ENCODE measurements at places on chromosomes 1 and 21.
A peak's percentile ranks its signal among the peaks of the same experiment; 100 is the strongest.

- no peak for DNase-seq
Measured at GRCh38 chr1:7006996-7007871, 222.0 kb downstream of the CAMTA1 start.

DNA sequence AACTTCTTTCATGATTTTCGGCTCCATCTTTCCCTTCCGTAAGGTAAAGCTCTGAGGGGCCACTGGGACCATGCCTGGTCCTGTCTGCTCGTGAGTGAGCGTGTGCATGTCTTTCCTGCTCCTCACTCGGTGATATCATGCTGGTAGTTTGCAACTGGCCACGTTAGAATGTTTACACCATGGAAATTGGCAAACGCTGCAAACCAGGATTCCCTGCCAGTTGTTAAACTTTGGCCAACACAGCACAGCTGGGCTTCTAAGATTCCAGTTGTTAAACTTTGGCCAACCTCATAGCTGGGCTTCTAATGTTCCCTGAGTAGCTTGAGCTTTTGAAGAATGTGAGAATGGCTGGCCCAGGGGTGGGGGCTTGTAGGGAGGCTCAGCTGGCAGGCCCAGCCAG lies 68.0 kb upstream of the ACTL8 start:
- DNase-seq: no peak

- DNase-seq: no peak
Measured at GRCh38 chr1:97340951-97341350, 579.9 kb downstream of the DPYD start.

- DNase-seq: no peak
Measured at GRCh38 chr1:157115851-157116736, 16.5 kb upstream of the ETV3L start.

- no peak for DNase-seq
Measured at GRCh38 chr1:202014060-202014459, 3.7 kb downstream of the ELF3 start.

GRCh38 chr1:113416496-113416895 lies 26.2 kb downstream of the MAGI3 start:
- no peak for DNase-seq

- DNase-seq: no peak
Measured at GRCh38 chr1:59752556-59753414, 62.0 kb upstream of the HOOK1 start.

DNA sequence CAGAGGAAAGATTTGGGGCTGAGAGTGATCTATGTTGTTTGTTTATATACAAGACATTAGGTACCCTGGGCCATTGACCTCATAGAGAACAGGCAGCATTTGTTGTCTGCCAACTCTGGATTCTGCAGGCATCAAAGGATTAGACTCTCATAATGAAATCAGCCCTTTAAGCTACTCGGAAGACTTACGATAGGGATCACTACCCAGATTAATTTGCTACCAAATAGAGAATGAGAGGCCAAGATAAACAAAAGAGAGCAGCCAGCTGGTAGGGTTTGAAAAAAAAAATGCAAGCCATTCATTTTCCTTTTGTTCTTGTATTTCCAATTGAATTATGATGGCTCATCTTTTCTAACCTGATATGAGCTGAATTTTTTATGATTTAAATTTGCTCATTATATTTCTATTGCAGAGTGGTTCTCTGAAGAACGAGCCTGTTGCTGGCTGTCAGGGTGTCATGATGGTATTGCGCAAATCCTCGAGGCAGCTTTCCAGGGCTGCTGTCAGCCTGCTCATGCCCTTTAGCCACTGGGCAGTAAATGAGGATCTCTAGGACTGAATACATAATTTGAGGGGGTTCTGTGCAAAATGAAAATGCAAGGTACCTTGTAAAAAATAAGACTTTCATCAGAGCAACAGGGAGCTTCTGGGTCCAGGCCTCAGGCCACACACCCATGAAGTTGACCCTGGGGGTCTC lies 116.4 kb upstream of the KCNJ15 start:
- DNase-seq: no peak

DNA sequence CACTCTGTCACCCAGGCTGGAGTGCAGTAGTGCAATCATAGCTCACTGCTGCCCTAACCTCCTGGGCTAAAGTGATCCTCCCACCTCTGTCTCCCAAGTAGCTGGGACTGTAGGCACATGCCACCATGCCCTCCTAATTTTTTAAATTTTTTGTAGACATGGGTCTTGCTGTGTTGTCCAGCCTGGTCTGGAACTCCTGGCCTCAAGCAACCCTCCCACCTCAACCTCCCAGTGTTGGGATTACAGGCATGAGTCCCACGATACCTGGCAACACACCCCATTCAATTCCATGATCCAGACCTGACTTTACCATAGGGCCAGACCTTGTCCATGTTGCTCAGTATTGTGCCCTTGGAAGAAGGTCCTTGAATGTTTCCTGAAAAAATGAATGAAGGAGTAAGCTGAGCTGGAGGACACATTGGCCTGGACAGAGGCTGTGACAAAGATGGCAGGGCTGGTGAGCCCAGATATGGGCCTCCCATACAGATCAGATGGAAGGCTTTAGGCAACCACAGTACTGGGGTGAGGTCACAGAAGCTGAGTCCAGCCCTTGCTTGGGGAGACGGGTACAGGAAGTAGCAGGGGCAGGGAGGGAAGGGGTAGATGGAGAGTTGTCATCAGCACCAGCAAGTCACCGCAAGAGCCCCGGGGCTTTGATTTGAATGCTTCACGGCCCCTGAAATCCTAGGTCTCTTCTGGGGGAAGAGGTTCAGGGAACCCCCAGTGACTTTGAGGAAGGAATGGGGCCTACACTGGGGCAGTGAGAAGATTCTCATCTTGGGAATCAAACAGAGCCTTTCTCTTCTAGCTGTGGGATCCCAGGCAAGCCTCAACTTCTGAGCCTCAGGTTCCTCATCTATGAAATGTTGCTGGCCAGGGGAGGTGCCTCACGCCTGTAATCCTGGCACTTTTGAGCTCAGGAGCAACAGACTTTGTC lies 40.1 kb upstream of the DMBX1 start:
- no peak for DNase-seq

- DNase-seq: no peak
Measured at GRCh38 chr1:228104526-228105269, 1.6 kb upstream of the C1orf35 start.

- DNase-seq: no peak
Measured at GRCh38 chr1:111272081-111272480, 18.6 kb upstream of the CHIA start.

DNA sequence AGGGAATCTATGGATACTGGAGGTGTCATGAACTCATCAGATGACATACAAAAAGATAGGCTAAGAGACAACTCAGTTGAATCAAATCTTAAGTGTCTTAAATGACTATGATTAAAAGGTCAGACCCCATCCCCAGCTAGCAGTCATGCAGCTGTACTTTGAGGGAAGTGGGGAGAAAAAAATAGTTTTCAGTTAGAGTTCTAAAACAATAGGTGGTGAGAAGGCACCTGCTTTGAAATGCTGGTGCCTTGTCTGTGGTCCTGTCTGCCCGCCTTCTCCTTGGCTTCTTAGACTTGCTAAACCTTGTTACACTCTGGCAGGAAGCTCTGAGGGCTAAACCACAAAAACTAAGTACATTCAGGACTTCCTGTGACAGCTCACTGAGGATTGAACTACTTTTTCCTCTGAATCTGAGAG lies 15.3 kb downstream of the CD2 start:
- DNase-seq: no peak

- no peak for DNase-seq
Measured at GRCh38 chr1:94670273-94670672, 128.7 kb upstream of the F3 start.

GRCh38 chr1:2952371-2952770 lies 68.9 kb upstream of the ACTRT2 start:
- DNase-seq: no peak

DNA sequence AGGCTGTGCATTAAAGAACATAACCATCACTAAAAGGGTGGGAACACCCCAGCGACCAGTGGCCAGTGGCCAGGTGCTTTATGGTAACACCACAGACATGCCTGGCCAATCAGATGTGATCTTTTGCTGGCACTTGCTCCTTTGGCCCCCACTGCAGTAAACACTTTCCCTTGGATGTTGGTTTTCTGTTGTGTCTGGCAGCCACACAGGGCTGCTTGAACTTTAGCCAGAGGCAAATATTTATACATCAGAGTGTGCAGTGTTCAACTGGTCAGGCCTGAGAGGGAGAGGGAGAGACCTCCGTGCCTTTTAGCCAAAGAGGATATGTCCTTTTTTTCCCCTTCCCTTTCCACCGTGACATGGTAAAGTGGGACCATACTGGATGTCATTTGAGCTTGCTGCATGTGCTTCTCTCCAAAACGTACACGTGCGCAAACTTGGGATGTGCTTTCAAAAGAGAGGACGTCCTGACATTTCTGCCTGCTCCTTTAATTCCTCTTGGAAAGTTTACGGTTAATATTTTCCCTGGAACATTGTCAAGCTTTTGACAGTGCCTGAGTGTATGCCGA lies 101.2 kb downstream of the NFIA start:
- no peak for DNase-seq

DNA sequence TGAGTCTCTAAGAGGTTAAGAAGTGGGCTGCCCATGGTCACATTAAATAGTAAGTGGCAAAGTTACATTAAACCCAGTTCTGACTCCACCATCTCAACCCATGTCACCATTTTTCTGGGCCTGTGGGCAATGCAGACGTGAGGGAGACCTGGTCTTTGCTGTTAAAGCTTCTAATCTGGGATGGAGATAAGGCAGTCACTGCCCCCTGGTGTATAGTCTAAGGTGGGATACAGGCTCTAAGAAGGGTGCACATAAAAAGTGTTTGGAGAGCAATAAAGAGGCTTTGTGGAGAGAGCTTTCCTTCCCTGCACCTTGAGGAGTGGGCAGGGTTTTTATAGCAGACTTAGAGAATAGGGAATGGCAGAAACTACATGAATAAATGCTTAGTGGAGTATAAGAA lies 141.3 kb downstream of the ROR1 start:
- peak; percentile 3 for DNase-seq

GRCh38 chr21:25507522-25507921 lies 99.8 kb downstream of the MRPL39 start:
- DNase-seq: no peak

- DNase-seq: no peak
Measured at GRCh38 chr21:42655796-42656770, 2.7 kb downstream of the PDE9A start.

DNA sequence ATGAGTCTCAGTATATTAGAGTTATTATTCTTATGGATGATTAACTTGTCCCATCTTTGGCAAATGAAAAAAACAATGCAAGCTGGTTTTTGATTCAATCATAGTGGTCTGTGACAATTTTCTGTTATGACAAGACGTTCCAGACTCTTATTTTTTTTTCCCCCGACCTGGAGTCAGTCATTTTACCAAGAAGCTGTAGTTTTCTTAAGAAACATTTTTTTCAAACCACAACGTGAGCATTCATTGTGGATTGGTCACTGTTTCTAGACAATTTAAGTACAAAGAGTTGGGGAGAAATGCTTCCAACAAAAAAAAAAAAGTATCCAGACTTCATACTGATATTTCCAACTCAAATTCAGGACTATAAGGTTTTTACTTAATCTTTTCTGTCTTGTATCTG lies 8.0 kb upstream of the ANGPTL3 start:
- DNase-seq: no peak

DNA sequence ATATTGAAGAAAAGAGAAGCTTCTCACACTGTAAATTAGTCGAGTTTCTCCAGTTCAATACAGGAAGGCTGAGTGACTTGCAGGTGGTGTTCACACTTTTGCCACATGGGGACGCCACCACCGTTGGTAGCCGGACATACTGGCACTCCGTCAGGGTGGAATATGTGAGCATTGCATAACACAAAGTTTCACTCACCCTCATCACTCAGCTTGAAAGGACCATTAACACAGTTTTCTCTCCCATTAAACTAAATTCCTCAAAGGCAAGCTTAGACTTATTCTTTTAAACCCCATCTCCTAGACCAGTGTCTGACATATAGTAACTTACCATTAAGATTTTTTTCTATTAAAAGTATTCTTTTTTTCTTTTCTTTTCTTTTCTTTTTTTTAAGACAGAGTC lies 105.3 kb upstream of the SERBP1 start:
- DNase-seq: no peak

DNA sequence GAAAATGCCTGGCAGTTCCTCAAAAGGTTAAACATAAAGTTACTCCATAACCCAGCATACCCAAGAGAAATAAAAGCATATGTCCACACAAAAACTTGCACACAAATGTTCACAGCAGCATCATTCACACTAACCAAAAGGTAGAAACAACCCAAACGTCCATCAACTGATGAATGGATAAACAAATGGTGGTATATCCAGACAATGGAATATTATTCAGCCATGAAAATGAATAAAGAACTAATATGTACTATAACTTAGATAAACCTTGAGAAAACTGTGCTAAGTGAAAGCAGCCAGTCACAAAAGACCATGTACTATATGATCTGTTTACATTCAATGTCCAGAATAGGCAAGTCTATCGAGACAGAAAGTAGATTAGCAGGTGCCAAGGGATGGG lies 60.4 kb downstream of the CAMK2N1 start:
- no peak for DNase-seq

- no peak for DNase-seq
Measured at GRCh38 chr1:11394592-11395245, 84.2 kb upstream of the DISP3 start.

- no peak for DNase-seq
Measured at GRCh38 chr1:25256578-25256965, 9.3 kb upstream of the RSRP1 start.

DNA sequence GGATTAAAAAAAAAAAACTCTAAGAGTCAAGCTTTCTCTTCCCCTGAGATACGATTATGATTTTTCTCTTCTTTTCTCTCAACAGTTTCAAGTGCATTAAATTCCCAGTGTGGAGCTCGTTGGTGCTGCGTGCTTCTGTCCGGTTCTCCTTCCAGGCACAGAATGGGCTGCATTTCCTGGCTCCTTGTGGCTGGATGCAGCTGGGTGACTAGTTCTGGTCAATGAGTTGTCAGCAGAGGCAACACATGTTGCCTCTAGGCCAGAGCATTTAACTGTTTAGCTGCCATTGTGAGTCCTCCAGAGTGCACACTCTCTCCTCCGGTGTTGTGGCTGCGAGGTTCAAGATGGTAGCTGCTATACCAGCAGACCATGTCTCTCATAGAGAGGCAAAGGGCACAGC lies 312.9 kb downstream of the RRAGC start:
- no peak for DNase-seq

GRCh38 chr1:224151117-224151516 lies 31.9 kb upstream of the DEGS1 start:
- no peak for DNase-seq

Data from NCI-H1930 (cell line).